Stimulated activated CD8-positive, alpha-beta memory T cell treated with anti-CD3 and anti-CD28 coated beads, Interleukin-15, amount 100 ng/mL, for 1 hour (primary cell): ENCODE measurements at places on chromosomes 2 and 18.

GRCh38 chr18:3153107-3153704 lies 66.6 kb downstream of the MYOM1 start:
- DNase-seq = no peak

- DNase-seq = no peak
Measured at GRCh38 chr2:42865884-42866881, 73.8 kb upstream of the HAAO start.

GRCh38 chr2:176668912-176669311 lies 399.7 kb downstream of the MTX2 start:
- DNase-seq = no peak

GRCh38 chr18:3653851-3654441 lies 204.0 kb downstream of the TGIF1 start:
- DNase-seq = no peak

DNA sequence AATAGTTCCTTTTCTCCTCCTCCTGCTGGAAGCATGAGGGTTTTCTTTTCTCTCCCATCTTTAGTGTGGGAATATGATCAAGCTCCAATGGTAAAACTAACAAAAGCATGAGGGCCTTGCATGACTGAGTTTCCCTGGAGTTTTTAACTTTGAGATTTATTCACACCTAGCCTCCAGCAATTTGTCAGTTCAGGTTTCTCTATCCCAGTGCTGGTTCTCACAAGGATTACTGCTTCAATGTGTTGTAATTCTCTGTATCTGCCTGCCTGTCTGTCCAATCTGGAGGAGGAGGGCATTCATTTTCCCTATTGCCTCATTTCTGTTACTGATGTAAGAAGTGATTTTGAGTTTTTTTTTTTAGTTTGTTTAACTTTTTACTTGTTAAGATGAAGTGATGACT lies 57.6 kb upstream of the RPRM start:
- no peak for DNase-seq

DNA sequence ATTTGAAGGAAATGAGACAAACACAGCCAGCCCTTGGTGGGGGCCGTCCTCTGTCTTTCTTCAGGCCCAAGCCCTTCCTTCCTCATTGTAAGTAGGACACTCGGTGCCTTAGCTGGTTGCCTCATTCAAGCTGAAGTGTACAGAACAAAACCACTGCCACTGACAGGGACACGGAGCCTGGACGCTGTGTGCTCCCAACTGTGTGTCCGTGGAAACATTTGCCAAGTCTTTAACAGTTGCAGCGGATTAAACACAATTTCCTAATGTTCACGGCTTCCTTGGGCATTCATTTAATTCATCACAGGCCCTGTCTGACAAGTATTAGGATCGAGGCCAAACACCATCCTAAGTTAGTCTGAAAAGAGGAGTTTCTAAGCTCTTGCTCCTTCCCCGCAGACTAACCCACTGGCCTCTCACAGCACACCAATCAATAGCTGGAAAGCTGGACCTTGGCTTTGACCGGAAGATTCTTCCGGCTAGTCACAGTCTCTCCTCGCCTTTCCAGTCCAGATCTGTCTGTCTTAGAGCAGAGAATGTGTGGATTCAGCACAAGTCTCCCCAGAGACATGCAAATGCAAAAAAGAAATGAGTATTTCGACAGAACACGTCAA lies 68.7 kb upstream of the ACSL3 start:
- no peak for DNase-seq

- DNase-seq = no peak
Measured at GRCh38 chr2:883803-884748, 66.6 kb upstream of the SNTG2 start.

GRCh38 chr2:149365931-149366583 lies 35.7 kb downstream of the LYPD6 start:
- DNase-seq = no peak

- no peak for DNase-seq
Measured at GRCh38 chr2:112482309-112483041, 519 bp downstream of the TTL start.

GRCh38 chr2:222284466-222284865 lies 14.3 kb downstream of the PAX3 start:
- no peak for DNase-seq

DNA sequence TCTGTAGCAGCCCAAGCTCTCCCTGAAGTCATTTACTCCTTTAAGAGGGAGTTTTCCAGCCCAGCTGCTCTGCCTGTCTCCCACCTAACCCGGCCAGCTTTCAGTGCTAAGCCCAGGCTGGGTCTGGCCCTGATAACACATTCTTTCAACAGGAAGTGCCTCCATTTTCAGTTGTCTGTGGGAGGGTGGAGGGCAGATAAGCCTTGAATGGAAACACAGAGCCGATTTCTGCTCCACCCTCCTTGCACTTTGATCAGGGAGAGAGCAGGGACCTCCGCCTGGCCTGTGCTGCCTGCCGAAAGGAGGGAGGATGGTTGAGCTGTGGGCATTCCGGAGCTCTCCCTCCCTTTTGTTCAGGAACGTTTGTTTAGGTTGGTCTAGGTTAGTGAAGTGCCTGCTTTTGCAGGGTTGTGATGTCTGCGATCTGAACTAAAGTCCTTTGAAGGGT lies 24.8 kb downstream of the GATA6 start:
- DNase-seq = no peak

GRCh38 chr2:8692783-8693156 lies 10.9 kb downstream of the ID2 start:
- no peak for DNase-seq

- no peak for DNase-seq
Measured at GRCh38 chr2:14614017-14614416, 18.5 kb upstream of the LRATD1 start.

GRCh38 chr2:204170411-204170810 lies 233.8 kb downstream of the ICOS start:
- DNase-seq = no peak

DNA sequence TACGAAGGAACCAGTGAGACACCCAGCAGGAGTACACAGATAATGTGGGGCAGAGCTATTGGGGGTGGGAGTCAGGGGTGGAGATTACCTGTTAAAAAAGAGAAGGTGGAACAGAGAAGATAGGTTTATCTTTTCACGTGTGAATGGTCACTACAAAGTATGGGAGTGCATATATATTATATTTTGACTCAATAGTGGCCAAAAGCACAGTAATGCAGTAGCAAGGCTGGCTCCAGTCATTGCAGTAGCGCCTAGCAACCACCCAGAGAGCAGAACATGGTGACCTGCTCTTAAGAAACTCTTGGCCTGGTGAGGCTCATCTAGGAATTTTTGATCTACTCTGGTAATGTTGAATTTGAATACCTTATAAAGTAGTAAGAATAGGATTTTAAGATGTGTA lies 1.0 kb downstream of the IMPACT start:
- no peak for DNase-seq

- no peak for DNase-seq
Measured at GRCh38 chr18:61943175-61943964, 50.6 kb upstream of the RNF152 start.

- DNase-seq = no peak
Measured at GRCh38 chr2:105396254-105397024, 2.4 kb downstream of the FHL2 start.

DNA sequence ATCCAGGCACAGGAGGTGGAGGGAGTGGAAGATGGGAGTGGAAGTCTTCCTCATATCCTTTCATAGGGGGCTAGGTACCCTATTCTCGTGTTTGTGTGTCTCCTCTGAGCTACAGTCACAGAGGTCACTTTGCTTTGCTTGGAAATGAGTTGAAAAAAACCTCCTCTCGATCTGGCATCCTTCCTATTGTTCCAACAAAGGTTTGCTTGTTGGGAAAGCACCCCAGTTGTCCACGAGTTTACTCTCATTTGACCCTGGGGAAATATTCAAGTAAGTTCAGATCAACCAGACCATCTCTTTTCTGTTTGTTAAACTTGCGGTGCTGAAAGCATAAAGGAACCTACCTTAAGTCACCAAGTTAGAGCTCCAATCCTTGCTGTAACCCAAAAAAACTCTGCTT lies 59.3 kb downstream of the ARHGEF33 start:
- DNase-seq = no peak

DNA sequence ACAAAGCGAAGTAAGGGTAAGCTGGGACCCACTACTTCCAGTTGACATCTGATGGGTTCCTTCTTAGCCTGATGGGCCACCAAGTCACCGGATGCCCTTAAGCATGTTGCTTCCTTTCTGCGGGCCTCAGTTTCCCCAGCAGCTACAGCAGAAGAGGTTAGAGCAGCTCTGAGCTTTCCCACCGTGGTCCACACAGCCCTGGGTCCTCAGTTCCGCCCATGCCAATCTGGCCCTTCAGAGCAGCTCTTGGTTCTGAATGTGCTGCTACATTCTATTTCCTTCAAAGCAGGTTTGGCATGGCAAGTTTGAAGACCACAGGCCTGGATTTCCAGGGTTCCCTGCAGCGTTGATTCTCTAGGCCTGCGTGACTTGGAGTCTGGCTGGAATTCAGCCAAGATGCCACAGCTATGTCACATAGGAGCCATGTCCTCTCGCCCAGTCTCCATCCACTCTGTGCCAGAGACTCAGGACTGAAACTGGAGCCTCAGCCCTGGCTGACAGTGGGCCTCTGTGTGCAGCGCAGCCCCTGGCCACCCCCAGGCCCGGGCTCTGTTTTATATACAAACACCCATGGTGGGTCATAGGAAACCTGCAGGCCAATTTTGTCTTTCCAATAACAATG lies 79.6 kb downstream of the TFCP2L1 start:
- DNase-seq = no peak

GRCh38 chr2:101253703-101254450 lies 1.2 kb downstream of the CNOT11 start:
- no peak for DNase-seq

- no peak for DNase-seq
Measured at GRCh38 chr18:26655525-26656430, 107.4 kb upstream of the KCTD1 start.

DNA sequence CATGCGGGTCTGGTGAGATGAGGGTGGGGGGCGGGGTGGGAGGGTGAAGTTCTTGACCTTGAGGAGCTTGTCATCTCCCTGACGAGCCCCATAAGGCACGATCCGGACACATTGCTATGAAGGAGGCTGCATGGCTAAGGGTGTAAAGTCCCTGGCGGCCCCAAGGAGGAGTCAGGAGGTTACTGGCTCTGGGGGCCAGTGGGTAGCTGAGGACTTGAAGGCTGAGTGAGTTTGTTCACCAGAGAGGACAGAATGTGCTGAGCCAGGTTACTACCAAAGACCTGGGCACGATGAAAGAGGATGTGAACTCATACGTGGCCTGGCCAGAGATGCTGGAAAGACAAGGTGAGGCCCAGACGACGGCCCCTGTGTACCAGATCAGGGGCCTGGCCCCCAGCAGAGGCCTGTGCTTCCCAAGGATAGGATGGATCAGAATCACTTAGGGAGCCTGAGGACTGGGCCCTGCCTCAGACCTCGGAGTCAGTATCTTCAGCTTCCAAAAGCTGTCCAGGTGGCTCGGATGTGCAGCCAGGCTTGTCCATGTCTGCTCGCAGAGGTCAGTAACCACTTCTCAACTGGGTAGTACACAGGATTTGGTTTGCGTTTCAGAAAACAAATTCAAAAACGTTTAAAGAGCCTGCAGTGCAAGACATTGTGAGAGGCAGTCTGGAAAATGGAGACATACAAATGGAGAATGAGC lies 110.9 kb downstream of the RNF144A start:
- DNase-seq = no peak

- no peak for DNase-seq
Measured at GRCh38 chr18:26397019-26397418, 151.3 kb downstream of the KCTD1 start.

GRCh38 chr2:231065966-231066365 lies 9.3 kb downstream of the PSMD1 start:
- no peak for DNase-seq

DNA sequence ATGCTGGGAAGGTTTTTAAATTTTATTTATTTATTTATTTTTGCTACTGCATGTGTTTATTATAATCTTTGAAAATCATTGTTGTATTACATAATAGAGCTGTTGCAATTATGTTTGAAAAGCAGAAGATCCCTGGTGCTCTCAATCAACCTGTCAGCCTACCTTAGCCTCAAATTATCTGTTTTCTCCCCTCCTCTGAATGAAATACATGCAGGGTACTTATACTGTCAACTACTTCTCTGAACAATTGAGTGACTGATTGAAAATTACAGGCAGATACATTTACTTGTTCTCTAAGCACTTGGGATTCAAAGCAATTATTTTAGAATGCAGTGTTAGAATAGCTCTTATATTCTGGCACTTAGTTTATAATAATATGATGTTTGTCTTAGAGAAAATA lies 8.1 kb downstream of the KYNU start:
- no peak for DNase-seq

GRCh38 chr2:16933355-16933754 lies 267.7 kb upstream of the CYRIA start:
- DNase-seq = no peak

- DNase-seq = no peak
Measured at GRCh38 chr18:9854801-9855676, 30.7 kb upstream of the TXNDC2 start.

GRCh38 chr2:45833301-45833967 lies 182.0 kb downstream of the PRKCE start:
- no peak for DNase-seq

DNA sequence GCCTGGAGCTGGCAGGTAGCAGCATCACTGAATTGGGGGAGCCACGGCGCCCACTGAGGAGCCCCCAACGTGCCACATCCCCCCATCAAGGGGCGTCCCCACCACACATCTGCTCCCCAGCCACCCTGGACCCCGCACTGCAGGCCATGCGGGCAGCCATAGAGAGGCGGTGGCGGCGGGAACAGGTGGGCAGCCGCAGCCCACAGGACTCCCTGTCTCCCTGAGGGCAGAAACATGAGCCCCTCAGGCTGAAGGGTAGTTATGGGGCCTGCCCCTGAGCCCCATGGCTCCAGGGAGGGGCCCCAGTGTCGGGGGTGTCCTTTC lies 26.6 kb downstream of the CROCC2 start:
- DNase-seq = no peak

DNA sequence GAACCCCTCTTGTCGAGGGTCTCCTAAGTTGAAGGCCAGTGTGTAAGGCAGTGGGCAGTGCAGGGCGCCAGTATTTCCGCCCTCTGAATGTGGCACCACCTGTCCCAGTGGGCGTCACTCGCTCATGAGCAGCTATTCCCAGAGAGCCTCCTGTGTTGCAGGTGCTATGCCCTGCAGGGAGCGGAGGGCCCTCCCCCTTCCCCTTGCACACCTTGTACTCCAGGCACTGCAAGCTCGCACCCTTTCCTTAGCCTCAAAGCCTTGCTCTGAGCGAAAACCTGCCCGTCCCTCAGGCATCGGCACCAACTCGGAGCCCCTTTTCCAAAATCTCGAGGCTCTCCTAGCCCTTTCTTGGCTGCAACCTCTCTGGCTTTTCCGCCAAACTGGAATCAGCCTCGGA lies 282.7 kb downstream of the AGAP1 start:
- DNase-seq = no peak

DNA sequence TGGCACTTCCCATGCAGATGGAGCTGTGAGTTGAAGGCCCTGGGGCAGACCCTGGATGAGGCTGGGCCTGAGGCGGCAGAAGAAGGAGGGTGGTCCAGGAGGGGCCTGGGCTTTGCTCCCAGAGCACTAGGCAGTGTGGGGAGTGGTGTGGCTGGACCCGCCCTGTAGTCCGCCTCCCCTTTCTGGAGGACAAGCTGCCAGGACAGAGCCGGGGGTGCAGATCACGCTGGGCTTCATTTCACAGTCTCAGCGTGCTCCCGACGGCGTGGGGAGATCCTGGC lies 49.8 kb downstream of the PTGR3 start:
- DNase-seq = no peak
